ENCODE measurements at places on chromosomes 12 and 14.

- DNase-seq = peak; percentile 84
These were observed 190.2 kb upstream of the CNOT2 start for GRCh38 chr12:70052931-70053497.

GRCh38 chr12:63313139-63313538 is 162.1 kb upstream of the AVPR1A start:
- DNase-seq = no peak

DNA sequence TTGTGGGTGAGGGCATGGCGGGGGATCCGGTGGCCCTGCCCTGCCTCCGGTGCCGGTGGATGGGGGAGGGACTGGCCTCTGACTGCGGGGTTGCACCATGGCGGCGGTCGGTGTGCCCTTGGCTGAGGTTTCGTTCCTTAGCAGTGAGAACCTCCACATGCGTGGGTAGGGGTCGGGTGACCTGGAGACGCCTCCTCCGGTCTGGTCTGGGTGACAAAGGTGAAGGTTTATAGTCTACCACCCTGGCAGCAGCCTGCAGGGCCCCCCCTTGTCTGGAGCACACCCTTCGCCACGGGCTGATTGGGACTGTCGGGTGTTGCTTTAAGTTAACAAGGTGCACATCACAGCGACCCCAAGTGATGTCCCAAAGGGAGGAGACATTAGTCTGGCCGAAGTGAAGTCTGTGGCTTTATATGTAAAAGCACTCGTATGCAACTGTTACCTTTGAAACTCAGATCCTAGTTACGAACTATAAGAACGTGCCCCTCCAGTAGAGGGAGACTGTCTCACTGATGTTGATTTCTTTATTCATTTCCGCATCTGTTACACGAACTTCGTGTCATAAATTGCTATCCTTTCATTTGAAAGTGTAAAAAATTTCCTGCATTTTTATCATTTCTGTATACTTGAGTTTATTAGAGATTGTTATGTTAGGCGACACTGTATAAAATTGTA is 74.4 kb downstream of the WDR20 start:
- DNase-seq = no peak

DNA sequence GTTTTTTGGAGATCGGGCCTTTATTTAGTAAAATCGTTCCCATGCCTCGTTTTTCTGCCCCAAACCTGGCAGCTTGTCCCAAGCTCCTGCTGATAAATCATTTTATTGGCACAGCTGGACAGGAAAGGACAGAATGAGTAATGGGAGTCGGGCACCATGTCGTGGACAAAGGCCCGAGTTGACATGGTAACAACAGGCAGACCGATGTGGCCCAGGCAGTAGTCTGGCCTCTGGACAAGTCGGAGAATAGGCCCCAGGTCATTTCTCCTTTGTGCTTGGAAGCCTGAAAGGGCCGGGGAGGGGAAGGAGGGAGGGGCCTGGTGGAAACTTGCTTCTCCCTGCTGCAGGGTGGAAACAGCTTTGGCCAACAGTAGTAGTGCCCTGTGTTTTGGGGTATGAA is 234.9 kb downstream of the SUDS3 start:
- no peak for DNase-seq

GRCh38 chr14:87995500-87996290 is 2.7 kb upstream of the GALC start:
- DNase-seq = no peak

GRCh38 chr12:104701756-104702155 is 245.0 kb downstream of the CHST11 start:
- DNase-seq = no peak

DNA sequence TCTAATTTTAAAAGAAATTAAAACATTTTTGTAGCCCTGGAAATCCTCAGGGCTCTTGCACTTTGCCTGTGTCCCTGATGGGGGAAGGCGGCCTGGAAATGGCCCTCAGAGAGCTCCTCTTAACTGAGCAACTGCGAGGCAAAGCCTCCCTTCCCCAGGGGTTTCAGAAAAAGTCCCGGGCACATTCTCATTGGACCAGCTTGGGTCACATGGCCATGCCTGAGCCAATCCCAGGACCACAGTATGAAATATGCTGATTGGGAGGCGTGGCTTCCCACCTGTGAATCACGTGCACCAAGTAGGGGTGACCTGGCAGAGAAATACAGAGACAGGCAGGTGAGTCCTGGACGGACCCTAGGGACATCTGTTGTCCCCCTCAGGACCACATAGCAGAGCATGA is 90.4 kb upstream of the SFSWAP start:
- no peak for DNase-seq

DNA sequence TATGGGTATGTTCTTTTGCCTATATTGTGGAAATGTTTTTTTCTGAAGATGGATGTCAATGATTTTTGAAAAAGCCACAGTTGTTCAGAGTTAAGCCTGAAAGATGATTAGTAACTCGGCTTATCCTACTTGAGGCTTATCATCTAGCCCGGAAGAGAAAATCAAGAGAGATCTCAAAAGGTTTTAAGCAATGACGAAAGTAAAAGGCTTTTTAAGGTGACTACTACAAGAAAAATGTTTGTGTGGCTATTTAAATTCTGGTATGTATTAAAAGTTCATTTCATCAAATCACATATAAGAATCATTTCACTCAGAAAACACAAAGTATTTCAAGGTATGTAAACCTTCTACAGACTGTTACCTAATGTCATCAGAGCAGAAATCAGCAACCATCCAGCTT is 40.2 kb downstream of the HEATR5A start:
- no peak for DNase-seq

- no peak for DNase-seq
These were observed 158.0 kb downstream of the CAPZA3 start for GRCh38 chr12:18895946-18896345.

- no peak for DNase-seq
These were observed 110.1 kb downstream of the TXNDC16 start for GRCh38 chr14:52442166-52442565.

DNA sequence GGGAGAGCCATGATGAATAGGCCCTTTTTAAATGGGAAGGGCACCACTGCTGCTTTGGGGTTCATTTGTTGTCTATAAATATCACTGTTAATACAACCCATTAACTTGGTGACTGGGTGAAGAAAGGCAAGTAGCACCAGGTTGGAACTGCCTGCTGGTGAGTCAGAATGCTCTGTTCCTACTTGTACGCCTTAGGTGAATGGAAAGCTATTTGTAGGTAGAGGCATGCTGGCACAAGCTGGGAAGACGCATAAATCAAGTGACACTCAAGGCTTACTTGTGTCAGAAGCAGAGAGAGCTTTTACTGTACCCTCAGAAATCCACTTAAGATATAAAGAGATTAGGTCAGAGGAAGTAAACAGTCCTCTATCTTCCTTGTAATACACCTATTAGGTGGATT is 142.5 kb downstream of the TMX1 start:
- peak; percentile 99 for DNase-seq

- DNase-seq = peak; percentile 55
These were observed 77.9 kb upstream of the PWP1 start for GRCh38 chr12:107607464-107608392.

- DNase-seq = no peak
These were observed 25.1 kb downstream of the LRTM2 start for GRCh38 chr12:1845427-1845826.
